GM20000 (cell line): ENCODE measurements at places on chromosomes 11 and 22.

- DNase-seq, result no peak
These were observed 13.6 kb downstream of the PLA2G6 start for GRCh38 chr22:38167988-38168407.

DNA sequence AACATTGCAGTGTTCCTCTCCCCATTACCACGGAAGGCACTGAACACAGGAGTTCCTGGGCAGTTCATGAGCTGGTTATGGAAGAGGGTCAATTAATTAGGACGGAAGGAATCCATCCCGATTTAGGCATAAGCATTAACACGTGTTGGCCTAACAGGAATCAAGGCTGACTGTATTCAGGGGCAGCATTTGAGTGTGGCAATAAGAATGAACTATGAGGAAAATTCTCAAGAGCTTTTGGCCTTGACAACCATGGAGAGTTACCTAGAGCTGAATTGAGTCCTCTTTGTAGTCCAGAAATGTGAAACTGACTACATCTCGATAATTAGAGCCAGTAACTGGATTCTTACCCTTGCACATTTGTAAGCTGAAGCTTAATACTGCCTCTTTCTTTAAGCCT is 82.4 kb upstream of the CRTAM start:
- no peak for DNase-seq

- no peak for DNase-seq
These were observed 17.1 kb downstream of the F2 start for GRCh38 chr11:46736146-46736545.

DNA sequence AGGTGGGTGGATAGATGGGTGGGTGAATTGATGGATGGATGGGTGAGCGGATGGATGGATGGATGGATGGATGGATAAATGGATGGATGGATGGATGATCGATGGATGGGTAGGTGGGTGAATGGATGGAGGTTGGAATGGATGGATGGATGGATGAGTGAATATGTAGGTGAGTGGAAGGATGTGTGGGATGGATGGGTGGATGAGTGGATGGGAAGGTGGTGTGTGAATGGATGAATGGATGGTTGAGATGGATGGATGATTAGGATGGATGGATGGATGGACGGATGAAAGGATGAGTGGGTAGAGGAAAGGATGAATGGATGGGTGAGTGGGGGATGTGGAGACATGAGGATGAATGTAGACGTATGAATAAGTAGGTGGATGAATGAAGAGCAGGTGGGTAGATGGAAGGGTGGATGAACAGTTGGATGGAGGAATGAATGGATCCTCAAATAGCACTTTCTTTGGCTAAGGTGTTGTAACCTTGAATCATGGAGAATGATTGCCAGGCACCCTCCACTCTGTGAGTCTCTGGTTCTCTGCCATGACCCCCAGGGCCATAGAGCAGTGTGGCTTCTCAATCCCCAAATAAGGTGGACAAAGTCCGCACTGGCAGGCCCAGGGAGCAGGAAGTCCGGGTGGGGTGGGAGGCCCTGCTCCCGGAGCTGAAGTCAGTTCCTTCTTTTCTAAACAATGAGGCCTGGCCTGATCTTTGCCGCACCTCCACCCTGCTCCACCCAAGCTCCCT is 36.9 kb downstream of the IGF2 start:
- DNase-seq, result no peak

DNA sequence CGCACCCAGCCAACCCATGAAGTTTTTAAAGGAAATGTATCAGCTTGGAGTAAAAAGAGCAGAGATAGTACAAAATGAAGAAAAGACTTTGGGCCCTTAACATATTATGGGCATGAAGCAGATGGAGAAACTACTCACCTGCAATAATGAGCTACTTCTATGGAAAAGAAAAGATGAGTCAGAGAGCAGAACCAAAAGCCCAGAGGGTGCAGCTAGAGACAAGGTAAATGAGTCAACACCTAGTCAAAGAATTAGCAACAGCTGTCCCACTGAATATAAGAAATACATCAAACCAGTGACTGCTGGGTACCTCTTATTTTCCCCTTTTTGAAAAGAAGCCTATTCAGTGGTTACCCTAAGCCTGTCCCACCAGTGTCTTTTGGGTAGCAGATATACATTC is 61.8 kb downstream of the RPL27A start:
- no peak for DNase-seq
